ENCODE measurements at places on chromosomes 11 and 22. TPM values are rescaled to one million over a fixed set of nuclear protein-coding genes. Genes with fewer than 3 reads are reported as not detected.

DNA sequence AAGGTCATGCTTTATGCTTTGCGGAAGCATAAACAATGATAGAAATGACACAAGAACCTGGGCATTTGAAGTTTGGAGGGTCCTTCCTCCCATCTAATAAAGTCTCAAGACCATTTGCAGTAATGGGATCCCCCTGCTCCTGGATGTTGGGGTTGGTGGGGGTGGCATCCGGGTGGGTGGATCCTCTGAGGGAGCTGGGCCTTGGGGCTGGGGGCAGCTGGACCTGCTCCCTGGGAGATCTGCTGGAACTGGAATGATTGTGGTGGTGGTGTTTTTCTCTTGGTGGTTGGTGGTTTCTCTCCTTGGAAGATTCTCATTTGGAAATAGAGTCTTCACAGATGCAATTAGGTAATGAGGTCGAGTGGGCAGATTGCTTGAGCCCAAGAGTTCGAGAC lies 2.2 kb upstream of the NAP1L4 start:
- no peak for DNase-seq

DNA sequence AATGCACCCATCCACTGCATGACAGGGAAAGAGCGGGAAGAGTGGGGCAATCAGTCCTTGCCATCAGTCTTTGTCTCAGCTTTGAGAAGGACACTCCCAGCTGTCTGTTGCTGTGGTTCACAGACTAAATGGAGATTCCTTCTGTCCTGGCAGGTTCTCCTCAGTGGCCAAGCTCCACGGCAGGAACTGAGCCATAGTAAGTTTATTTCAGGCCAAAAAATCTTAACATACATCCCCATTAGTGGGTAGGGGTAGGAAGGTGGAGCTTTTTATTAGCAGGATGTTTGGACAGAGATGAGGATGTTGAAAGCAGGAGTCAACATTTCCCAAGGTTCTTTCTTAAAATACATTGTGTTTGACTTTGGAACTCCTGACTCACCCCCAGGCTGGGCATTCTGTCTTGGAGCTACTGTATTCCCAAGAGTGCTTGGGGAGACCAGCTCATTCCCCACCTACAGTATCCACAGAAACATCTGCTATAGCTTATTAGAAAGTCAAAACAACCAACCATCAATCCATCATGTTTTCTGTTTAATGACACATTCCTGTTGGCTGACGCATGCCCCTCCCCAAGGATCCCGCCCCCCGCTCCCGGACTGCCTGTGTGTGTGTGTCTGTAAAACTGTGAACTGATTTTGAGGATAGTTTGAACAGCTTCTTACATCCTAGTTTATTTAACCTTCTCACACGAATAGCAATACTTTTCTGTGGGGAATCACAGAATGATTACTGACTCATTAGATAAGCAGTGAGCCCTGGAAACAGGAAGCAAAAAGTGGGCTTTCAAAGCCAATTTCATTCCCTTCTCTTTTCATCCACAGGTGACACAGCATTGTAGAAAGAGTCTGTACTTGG lies 109.5 kb downstream of the CCDC81 start:
- DNase-seq, result no peak

Gene PTGDR2
- 0.25 TPM for total RNA-seq

DNA sequence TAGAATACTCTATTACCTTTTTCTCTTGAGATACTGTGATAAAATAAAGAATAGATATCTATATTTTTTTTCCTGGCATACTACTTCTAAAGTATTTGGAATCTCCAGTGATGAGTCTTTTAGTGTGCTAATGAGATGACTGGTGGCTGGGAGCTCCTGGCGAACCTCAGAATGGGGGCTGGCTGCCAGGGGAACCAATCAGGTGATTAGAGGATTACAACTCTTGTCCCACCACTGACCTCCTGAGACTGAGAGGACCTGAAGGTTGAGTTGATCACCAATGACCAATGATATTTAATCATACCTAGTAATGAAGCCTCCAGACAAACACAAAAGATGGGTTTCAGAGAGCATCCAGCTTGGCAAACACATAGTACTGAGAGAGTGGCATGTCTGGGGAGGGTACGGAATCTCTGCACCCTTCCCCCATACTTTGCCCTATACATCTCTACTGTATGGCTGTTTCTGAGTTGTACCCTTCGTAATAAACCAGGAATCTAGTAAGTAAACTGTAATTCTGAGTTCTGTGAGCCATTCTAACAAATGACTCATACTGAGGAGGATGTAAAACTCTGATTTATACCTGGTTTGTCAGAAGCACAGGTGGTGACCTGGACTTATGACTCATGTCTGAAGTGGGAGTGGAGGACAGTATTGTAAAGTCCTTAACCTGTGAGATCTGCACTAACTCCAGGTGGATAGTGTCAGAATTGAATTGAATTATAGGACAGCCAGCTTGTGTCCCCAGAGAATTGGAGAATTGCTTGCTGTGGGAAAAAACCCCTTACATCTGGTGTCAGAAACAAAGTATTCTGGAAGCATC lies 325.3 kb upstream of the LRRC4C start:
- no peak for DNase-seq

- DNase-seq, result no peak
Observed at GRCh38 chr11:79547256-79547655, 106.4 kb upstream of the TENM4 start.

- DNase-seq, result no peak
Observed at GRCh38 chr11:44633641-44634040, 68.2 kb downstream of the CD82 start.

GRCh38 chr11:623999-624704 lies 603 bp downstream of the CDHR5 start:
- DNase-seq, result no peak

GRCh38 chr22:32202539-32203180 lies 2.2 kb downstream of the RFPL2 start:
- DNase-seq, result no peak

DNA sequence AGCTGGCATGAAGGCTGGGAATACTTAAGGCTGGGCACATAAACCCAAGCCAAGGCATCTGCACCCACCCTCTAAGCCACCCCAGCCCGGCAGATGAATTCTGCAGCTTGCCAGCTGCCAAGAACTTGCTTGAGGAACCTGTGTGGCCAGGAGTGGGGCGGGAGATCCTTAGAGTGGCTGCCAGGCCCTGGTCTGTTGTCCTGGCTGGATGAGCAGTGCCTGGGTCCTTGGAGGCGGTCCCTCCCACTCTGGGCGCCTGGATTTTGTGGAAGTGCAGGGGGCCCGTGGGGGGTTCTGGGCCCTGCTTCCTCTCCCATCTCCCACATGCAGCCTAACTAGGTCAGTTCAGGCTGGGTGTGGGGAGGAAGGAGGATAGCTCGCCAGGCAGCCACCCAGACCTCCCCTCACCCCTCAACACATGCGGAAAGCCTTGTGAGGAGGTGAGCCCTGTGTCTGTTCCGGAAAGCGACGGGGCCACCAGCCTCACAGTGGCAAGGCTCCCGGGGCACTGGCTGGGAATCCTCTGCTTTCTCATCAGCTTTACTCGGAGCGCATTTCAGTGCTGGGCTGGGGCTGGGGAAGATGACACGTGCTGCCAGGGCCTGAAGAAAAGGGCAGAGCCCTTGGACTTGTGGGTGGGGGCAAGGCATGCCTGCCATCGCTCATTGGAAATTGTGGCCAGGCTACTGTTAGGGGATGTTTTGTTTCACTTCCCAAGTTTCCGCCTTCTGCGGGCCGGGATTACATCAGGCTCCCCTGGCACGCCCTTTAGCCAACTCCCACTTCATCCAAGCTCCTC lies 8.4 kb downstream of the DAGLA start:
- no peak for DNase-seq

DNA sequence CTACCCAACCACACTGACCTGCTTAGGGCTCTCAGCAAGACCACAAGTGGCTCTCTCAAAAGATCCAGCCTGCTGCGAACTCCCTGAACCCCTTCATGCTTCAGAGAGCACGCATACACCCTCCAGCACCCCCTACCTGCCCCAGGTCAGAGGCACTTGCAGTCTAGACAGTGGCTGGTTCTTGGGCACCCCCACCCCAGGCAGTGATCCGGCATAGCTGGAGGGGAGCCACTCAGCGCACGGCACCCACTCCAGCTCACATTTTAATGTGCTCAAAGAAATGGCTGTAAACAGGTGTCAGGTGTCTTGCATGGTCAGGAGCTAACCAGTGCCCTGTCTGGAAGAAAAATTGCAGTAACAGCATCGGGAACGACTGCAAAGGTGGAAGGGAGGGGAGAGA lies 140.8 kb downstream of the PKNOX2 start:
- no peak for DNase-seq

GRCh38 chr11:83655976-83656375 lies 369.8 kb upstream of the CCDC90B start:
- no peak for DNase-seq

Gene PRRG4
- total RNA-seq, result 21.1 TPM

DNA sequence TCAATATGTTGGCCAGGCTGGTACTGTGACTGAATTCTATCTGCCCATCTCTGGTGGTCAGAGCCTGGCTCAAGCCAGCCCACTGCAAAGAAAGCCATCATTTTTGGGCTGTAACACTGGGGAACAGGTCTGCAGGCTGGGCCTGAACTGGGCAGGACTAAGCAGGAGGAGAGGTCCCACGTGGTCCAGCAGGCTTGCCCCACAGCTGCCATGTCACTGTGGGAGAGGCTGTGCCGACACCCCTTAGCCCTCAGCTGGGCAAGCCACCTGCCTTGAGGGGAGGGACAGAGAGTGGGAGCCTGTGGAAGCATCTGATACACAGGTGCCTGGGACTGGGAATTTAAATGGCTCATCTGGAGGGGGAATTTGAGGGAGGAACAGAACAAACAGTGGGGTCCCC lies 66.7 kb upstream of the CLTCL1 start:
- no peak for DNase-seq

DNA sequence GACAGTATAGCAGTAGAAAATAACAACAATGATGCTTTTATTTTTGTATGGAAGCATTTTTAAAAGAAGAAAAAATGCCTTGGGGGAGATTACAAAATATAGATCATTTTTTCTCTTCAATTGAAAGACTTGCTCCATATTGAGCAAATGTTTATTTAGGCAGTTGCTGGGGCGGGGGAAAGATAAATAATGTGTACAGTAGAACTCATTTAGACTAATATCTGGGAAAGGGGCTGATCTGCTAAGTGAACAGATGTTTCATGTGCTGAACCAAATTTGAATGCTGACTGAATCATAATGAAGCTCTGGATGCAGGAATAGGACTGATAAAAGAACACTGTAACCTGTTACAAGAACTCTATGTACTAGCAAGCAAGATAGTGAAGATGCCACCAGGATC lies 457.1 kb upstream of the TENM4 start:
- DNase-seq, result no peak

Gene DGKZ
- 78.8 TPM for total RNA-seq

- DNase-seq, result no peak
Observed at GRCh38 chr11:118485273-118485672, 42.0 kb upstream of the TTC36 start.

Gene MYEOV
- total RNA-seq, result 13.3 TPM

Gene TESMIN
- 8.3 TPM for total RNA-seq

Gene TPBGL
- 1.7 TPM for total RNA-seq

DNA sequence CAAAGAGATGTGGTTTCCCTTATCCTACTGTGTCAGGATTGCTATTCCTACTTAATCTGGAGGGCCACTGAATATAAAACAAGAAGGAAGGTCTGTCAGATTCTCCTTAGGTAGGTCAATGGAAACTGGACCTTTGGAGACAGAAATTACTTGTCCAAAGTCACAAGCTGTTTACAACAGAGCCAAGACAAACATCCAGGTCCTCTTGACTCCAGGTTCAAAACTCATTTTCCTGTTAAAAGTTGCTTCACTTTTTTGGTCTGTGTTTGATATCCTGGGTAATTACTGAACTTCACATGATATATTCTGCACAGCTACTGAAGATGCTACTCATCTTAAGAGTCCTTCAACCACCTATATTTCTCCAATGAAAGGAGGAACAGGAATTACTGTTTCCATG lies 81.2 kb upstream of the ARHGAP32 start:
- no peak for DNase-seq

DNA sequence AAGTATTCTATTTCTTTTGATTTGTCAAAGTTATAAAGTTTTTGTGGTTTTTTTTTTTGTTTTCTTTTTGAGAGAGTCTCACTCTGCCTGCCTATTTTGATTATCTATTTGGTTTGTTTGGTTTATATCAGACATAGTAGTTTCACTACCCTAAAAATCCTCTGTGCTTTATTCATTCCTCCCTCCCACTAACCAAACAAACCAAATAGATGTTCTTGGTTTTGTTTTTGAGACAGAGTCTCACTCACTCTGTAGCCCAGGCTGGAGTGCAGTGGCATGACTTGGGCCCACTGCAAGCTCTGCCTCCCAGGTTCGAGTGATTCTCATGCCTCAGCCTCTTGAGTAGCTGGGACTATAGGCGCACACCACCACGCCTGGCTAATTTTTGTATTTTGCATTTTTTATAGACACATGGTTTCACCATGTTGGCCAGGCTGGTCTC lies 67.9 kb downstream of the ENTHD1 start:
- DNase-seq, result no peak

All from vagina (tissue), 2 donors.